Stimulated activated CD4-positive, alpha-beta T cell treated with anti-CD3 and anti-CD28 coated beads, Interleukin-4, amount 100 ng/mL, for 48 hours (primary cell): ENCODE measurements at places on chromosomes 2 and 18.

DNA sequence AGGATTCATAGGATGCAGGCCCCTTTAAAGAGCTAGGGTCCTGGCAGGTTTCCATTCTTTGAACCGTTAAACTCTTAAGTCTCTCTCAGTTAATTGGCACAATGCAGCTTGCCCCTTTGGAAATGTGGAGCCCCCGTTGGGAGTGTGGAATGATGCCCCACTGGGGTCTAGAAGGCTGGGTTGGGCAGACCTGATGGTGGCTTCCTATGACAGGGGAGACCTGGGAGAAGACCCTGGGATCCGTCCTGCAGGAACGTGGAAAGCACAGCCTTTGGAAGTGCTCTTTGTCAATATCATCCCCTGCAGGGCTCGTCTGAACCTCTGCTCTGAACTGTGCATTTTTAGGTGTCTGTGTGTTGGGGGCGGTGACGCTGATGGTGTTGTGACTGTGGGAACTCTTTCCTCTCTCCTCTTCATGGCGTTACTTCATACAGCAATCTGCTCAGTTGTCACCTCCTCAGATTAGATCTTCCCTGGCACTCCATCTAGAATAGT is 190.6 kb downstream of the MYCN start:
- DNase-seq = no peak

GRCh38 chr2:208984376-208985090 is 439.3 kb upstream of the MAP2 start:
- DNase-seq = no peak

DNA sequence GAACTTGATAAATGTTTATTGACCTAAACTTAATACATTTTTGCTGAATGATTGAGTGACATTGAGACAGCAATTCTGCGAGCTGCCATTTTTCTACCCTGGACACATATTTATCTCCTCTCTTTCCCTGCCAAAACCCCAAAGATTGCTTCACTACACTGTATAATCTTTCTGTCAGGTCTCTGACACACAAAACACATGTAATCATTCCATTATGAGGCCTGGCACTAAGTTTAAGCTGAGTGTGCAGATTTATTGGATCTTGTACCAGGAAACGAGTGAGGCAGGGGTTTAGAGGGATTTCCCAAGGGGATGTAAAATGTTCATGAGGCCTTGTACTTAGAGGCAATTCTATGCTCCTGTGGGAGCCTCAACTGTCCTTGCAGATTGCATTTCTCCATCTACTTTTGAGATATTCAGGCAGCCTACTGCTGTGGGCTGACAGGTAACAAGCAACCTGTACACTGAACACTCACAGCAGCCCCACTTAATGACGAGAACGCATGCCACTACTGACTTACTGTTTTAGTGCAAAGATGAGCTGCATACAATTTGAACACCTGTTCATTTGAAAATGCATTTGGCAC is 13.7 kb upstream of the OSR1 start:
- no peak for DNase-seq

DNA sequence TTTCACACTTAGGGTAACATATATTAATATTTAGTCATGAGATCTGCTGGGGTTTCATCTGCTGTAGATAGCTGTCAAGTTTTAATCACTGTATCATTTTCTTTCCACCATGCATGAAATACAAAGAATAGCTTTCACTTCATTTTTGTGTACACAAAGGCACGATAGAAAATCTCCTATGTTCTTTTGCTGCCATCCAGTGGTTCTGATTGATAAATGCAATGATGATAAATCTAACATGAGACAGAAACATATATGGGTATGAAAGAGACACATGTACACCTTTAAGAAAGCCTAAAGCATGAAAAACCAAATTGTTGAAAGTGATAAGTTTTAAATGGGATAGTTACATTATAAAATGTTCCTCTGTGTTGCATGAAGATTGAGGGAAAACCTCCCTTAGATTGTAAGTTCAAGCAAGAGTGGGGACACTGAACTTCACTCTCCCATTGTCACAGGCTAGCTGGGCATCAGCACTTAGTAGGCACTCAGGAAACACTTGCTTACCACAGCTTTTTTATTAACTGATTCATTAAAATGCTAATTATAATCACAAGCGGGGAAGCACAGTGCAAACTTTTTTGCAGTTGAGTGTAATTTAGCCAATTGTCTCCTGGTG is 31.2 kb downstream of the C1D start:
- DNase-seq = no peak
